ENCODE measurements at places on chromosomes 4 and X.

DNA sequence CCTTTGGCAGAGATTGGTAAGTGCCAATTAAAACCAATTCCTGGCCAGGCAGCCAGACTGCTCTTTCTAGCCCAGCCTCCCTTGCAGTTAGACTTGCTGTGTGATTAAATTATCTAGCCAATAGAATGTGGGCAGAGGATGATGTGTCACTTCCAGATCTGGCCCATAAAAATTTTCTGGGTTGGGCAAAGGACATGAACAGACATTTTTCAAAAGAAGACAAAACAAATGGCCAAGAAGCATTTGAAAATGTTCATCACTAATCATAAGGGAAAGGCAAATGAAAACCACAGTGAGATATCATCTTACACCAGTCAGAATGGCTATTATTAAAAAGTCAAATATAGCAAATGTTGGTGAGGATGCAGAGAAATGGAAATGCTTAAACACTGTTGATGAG, 71.4 kb upstream of the STIM2 start:
- DNase-seq, result no peak

DNA sequence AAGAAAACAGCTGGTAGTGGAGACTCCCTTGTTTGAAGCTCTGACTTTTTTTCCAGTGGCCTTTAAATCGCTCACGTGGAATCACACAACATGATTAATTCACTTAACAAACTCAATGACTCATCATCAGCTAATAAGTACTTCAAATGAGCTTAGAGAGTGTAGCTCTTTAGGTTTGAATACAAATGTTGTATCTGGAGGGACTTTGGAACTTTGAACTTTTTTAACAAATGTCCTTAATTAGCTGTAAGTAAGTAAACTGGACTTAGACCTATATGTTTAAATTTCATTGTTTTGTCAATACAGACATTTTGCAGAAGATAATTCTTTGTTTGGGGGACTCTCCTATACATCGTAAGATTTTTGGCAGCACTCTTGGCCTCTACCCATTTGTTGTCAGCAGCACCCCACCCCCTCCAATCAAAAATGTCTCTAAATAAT, 581.1 kb downstream of the SPRY1 start:
- DNase-seq, result no peak

DNA sequence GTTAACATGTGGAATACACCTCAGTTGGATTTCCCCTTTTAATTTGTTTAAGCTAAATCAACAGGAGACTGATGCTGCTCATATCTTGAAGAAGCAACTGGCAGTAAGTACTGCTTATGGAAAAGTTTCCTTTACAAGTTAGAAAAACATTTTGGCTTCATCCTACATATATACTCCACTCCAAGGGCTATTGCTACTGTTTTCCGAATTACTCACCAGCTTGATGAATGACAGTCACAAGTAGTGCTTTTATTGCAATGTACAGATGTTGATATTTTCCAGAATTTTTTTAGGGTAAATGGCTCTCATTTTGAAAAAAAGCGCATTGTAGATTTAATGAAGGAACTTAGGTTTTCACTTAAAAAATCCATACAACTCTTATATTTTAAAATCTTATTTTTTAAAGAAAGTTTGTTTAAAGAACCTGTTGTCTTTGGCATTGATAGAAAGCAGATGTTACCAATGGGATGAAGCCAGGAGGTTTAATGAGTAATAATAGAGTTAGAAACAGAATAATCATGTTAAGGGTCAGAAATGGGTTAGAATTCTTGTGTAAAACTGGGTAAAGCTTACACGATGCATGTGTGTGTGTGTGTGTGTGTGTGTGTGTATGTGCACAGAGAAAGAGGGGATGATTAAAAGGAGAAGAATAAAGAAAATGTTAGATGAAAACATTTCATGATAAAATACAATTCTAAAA, 272.9 kb downstream of the CFAP299 start:
- no peak for DNase-seq

DNA sequence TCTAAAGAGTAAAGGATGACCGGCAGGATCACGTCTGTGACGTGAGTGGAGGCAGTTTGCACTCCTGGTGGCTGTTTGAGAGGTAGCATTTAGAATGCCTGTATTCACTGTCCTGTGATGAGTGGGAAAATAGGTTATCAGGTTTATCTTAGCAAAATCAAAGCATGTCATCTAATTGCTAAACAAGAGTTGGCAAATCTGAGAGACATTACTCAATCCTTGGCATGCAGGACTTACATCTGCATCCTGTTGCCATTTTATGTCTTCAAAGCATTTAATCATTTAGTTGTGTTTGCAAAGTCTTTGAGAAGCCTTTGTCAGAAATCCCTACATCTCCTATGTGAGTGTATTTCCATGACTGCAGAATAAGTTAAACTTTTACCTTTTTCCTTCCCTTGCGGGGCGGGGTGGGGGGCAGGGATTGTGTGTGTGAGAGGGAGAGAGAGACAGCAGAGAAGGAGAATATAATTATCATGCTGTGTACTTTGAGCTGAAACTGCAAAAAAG, 41.4 kb upstream of the MSANTD1 start:
- DNase-seq, result no peak

DNA sequence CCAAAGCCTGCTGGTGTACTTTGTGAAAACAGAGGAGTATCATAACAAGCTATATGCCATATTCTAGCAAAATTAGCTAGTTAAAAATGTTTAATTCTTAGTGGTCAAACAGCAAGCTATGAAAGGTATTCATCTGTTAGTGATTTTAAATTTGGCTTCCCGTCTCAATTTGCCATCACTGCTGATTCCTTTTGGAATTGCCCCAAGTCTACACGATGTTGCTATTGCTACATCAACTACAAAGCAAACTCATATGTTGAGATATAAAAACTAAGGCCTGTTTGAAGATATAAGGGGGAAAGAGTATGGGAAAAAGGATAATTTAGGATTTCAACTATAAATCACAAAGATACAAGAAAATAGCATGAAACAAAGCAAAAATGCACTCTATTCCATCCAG, 146.1 kb downstream of the COL25A1 start:
- no peak for DNase-seq

- DNase-seq, result no peak
Observed at GRCh38 chr4:7500404-7500803, 65.7 kb upstream of the PSAPL1 start.

DNA sequence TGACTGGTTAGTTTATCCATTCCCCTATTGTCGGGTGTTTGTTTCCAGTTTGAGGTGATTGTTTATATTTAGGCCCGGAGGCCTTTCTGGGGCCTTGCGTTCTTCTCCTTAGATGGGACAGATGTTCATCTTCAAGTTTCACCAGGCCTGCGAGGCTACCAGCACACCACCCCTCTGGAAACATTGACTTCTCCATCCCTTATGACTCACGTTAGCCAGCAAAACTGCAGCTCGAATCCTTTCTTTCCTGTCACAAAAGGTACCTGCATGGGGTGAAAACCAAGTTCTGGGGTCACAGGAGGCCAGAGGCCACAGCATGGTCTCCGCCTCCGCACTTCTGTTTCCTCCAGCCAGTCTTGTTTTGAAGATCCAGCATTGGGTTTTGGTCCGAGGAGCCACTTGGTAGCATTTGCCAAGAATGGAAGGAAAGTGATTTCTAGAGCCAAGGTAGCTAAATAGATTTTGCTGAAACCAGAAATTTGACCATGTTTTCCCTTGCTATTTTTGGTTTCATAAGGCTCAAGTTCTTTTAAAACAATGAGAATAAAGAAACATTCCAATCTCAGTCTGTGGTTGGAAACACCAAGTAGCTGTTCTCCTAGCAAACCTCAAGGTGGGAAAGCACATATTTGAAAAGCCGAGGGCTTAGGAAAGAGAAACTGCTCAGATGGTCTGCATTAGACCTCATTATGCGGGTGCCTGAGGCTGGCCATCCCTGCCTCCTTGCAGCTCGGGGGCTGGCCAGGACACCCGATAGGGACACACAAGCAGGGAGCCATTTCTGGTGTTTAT, 5.6 kb downstream of the NYX start:
- no peak for DNase-seq

DNA sequence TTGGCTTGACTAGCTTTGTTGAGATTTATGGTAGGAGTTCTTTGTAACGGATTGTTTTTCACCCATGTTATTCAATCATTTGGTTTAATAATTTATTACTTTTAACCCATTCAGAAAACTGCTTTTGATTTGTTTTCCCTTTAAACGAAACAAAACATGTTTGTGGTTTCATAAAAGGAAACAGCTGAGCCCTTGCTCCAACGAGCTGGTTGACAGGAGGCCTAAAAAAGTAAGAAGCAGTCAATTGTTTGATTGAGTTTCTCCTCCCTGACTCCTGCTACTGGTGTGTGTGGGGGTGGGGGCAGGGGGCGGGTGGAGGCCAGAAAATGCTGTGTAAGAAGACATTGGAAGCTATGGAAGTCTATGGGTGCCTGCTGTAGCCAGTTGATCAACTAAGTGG, 102.8 kb downstream of the CHRDL1 start:
- DNase-seq, result no peak

DNA sequence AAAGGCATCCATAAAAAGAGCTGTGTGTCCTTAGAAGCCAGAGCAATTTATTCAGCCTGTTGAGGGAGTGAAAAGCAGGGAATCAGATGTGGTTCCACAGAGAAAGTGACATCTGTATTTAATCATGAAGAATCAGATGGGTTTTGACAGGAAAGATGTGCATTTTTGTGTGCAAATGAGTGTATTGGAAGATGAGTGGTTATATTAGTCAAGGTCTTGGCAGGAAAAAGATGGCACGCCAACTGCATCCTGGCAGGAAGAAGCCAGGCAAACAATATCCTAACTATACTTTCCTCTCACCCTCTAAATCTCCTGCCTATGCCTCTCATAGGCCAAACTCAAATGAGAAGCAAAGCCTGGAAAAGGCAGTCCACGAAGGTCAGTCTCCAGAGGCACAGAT, 59.1 kb downstream of the SCFD2 start:
- no peak for DNase-seq

GRCh38 chr4:3294401-3295241, 1.8 kb downstream of the RGS12 start:
- no peak for DNase-seq

DNA sequence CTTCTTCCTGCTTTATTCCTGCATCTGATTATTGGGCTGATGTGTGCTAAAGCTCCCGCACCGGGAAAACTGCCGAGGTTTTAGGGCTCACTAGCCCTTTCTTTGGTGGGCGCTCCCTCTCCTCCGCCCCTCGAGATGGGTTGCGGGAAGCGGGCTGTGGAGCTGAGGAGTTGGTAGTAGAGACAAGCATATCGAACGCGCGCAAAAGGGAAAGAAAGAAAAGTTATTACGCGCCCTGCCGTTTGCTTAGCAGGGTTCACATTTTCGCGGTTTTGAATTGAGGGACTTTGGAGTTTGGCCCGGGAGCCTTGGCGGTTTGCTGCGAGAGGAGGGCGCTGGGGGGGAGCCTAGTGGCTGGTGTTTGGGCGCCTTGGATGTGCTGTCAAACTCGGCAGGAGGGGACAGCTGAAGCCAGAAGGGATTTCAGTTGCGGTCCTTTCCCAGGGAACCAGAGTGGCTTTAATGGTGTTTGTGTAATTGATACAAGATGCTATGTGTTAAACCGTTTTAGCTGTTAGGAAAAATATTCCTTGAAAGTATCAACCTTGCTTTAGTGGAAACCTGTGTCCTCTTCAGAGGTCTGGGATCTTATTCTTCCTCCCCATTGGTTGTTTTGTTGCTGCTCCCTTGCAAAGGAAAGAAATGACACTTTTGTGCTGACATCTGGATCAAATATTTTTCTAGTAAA, 1.1 kb downstream of the GAB1 start:
- DNase-seq, result no peak

DNA sequence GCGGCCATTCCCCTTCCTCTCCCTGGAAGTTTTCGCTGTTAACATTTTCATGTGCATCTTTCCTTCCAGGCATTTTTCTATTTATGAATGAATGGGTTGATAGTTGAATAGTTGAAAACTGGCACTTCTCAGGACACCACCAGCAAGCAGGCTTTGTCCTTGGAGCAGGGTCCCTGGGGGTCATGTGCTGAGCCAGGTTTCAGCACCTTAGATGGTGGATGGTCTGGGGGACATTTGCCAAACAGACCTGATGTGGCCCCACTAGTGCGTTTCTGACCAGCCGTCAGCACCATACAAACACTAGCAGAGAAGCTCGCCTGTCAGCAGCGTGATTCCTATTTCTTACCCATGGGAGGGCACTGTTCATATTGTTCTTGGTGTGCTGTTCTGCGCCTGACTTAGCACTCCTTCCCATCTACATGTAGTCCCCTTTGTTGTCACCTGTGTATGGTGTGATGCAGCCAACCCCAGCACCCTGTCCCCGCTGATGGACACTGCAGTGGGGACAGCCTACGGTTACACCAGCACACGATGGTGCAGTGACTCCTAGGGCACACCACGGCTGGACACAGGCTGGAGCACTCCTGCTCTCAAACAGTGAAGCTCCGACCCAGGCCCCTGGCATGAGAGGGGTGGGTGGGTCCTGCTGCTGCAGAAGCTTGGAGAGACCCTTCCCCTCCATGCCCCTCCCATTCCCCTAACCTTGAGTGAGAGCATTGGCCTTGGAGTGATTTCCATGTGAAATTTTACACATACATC, 27.2 kb upstream of the WFS1 start:
- DNase-seq, result no peak

GRCh38 chr4:129883996-129884395, 788.0 kb downstream of the C4orf33 start:
- DNase-seq, result no peak

GRCh38 chr4:147765121-147765529, 33.2 kb downstream of the ARHGAP10 start:
- no peak for DNase-seq

DNA sequence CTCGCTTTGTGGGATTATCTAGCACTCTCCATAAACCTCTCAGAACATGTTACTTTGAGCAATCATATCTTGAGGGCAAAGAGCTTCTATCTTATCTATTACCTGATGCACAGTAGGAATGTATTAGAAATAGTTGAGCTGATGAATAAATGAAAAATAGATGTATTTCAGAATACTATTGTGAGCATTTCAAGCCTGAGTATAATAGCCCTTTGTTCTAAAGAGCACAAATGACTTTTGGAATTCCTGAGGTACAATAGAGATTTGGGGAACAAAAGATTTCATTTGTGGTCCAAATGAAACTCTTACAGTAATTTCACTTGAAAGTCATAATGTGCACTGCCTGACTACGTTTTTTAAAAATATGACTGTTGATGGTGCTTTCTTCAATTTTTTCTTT, 159.5 kb downstream of the UGT8 start:
- DNase-seq, result no peak

- DNase-seq, result no peak
Observed at GRCh38 chr4:84809946-84810345, 156.5 kb downstream of the WDFY3 start.

DNA sequence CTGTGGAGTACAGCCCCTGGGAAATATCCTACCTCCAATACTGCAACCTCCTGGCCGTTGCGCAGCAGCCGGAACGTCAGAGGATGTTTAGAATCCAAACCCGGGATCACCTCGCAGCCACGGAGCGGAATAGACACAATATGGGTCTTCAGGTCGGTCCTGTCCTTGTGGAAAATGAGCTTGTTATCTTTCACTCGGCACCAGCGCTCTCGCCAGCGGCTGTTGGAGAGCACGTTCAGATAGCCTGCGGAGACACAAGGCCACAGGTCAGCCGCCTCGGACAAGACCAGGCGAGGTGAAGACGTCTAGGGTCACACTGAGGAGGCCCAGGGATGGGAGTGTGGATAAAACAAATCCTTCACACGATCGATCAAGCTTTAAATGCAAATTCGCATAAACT, 139.3 kb downstream of the AFAP1 start:
- DNase-seq, result no peak

Measured in stimulated activated CD8-positive, alpha-beta memory T cell treated with anti-CD3 and anti-CD28 coated beads, Interleukin-15, amount 100 ng/mL, for 1 hour (primary cell).